T-helper 1 cell treated with Interleukin-12 subunit alpha and Interleukin-12 subunit beta and Interleukin-4 antibody, amounts not matched to agents 30 ng/mL and 1 ng/mL, for 36 hours (primary cell): ENCODE measurements at places on chromosomes 11 and 22. TPM values are rescaled to one million over a fixed set of nuclear protein-coding genes. Genes with fewer than 3 reads are reported as not detected.

MSANTD4 gene
- total RNA-seq, result 16.8 and 19.8 TPM in 2 replicates

EHF gene
- not detected in 2 replicates for total RNA-seq

ACR gene
- total RNA-seq, result not detected in 2 replicates

OR51B2 gene
- not detected in 2 replicates for total RNA-seq

TMX2 gene
- 76.5 and 79.2 TPM in 2 replicates for total RNA-seq

CHEK1 gene
- total RNA-seq, result 74.7 and 76.6 TPM in 2 replicates

NPAS4 gene
- total RNA-seq, result 0.07 and 0.42 TPM in 2 replicates

ARRB1 gene
- 44.5 and 52.1 TPM in 2 replicates for total RNA-seq

KCNJ11 gene
- total RNA-seq, result 0.42 and 0.61 TPM in 2 replicates

SEZ6L gene
- not detected in 2 replicates for total RNA-seq

MS4A1 gene
- not detected in 2 replicates for total RNA-seq

MRPL11 gene
- 60.4 and 60.5 TPM in 2 replicates for total RNA-seq

OR10G4 gene
- total RNA-seq, result not detected in 2 replicates

DENND6B gene
- 2.8 and 2.9 TPM in 2 replicates for total RNA-seq

KCNK7 gene
- total RNA-seq, result 1.9 and 2.2 TPM in 2 replicates

COA4 gene
- 62.2 and 73.1 TPM in 2 replicates for total RNA-seq

IZUMO1R gene
- total RNA-seq, result not detected in 2 replicates

OR8G5 gene
- not detected in 2 replicates for total RNA-seq

SCUBE1 gene
- 0.39 and 0.44 TPM in 2 replicates for total RNA-seq

LRRC74B gene
- total RNA-seq, result not detected in 2 replicates

OR52E8 gene
- total RNA-seq, result not detected in 2 replicates

P2RY6 gene
- not detected in 2 replicates for total RNA-seq
